ENCODE measurements at places on chromosomes 16 and 17. TPM values are rescaled to one million over a fixed set of nuclear protein-coding genes. Genes with fewer than 3 reads are reported as not detected.

- no peak for DNase-seq
Measured at GRCh38 chr16:66154801-66155200, 211.7 kb upstream of the CDH5 start.

Gene ORC6
- 15.6 TPM for total RNA-seq

DNA sequence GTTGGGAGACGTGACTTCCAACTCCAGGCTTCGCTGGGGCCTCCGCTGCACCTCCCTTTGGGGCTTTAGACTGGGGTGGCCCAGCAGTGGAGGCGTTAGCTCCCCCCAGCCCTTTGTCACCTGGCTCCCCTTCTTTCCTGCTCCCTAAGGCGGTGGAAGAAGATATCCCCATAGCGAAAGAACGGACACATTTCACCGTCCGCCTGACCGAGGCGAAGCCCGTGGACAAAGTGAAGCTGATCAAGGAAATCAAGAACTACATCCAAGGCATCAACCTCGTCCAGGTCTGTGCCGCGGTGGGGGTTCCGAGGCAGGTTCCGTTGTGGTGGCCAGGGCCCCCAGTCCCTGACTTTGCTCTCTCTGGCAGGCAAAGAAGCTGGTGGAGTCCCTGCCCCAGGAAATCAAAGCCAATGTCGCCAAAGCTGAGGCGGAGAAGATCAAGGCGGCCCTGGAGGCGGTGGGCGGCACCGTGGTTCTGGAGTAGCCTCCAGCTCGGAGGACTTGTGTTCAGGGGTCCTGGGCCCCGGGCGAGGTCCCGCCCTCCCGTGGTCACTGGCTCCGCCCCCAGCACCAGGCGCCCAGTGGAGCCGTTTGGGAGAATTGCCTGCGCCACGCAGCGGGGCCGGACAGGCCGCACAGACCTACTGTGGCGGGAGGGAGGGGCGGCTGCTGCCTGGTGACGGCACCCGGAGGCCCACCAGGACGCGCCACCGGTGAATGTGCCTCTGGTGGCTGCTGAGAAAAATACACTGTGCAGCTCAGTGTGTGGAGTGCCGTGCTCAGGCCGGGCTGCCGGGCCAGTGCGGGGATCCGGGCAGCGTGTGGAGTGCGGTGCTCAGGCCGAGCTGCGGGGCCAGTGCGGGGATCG lies 3.8 kb downstream of the MRPL12 start:
- no peak for DNase-seq

Gene ENDOV
- total RNA-seq: 23.6 TPM

GRCh38 chr16:11025120-11025531 lies 80.8 kb downstream of the CLEC16A start:
- no peak for DNase-seq
